Fibroblast of villous mesenchyme (primary cell): ENCODE measurements at places on chromosomes 12 and 14. TPM values are rescaled to one million over a fixed set of nuclear protein-coding genes. Genes with fewer than 3 reads are reported as not detected.
A peak's percentile ranks its signal among the peaks of the same experiment; 100 is the strongest.

KRT6A gene
- not detected in 2 replicates for total RNA-seq

ZDHHC22 gene
- total RNA-seq, result not detected in 2 replicates

KLRG1 gene
- 0.32 and 0.43 TPM in 2 replicates for total RNA-seq

KLRC1 gene
- total RNA-seq, result not detected in 2 replicates

ACVRL1 gene
- total RNA-seq, result 10.8 and 18.0 TPM in 2 replicates

GPR162 gene
- 2.6 and 3.0 TPM in 2 replicates for total RNA-seq

TAC3 gene
- total RNA-seq, result 0.43 TPM in 1 of 2 replicates, not detected in the other

KRT73 gene
- total RNA-seq, result not detected in 2 replicates

MSI1 gene
- not detected in 2 replicates for total RNA-seq

EEA1 gene
- 18.7 and 25.0 TPM in 2 replicates for total RNA-seq

C12orf56 gene
- total RNA-seq, result 0.64 and 0.86 TPM in 2 replicates

GALNT16 gene
- under 0.01 TPM in 2 replicates for total RNA-seq

GRCh38 chr12:113297621-113298471 lies 37.1 kb downstream of the SLC8B1 start:
- no peak for DNase-seq

GRCh38 chr14:38124506-38124905 lies 83.2 kb upstream of the SSTR1 start:
- DNase-seq, result no peak

GRCh38 chr14:64841121-64841651 lies 38.5 kb downstream of the SPTB start:
- peak; percentile 52 for DNase-seq

DNA sequence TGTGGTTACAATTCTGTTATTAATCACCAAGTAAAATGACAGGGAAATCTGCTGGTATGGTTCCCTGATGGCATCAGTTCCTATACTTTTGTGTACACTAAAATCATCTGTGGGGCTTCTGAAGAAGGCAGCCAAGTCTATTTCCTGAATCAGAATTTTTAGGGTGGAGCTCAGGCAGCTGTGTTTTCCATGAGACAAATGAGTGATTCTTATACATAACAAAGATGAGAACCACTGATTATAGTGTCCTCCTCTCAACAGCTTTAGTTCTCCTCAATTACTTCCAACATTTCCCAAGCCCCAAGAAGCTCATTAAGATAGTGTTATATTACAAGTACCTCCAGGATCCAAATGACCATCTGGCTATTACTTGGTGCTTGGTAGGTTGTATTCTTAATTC lies 64.5 kb upstream of the USP44 start:
- no peak for DNase-seq

- no peak for DNase-seq
Observed at GRCh38 chr12:14656846-14657245, 39.6 kb downstream of the GUCY2C start.

DNA sequence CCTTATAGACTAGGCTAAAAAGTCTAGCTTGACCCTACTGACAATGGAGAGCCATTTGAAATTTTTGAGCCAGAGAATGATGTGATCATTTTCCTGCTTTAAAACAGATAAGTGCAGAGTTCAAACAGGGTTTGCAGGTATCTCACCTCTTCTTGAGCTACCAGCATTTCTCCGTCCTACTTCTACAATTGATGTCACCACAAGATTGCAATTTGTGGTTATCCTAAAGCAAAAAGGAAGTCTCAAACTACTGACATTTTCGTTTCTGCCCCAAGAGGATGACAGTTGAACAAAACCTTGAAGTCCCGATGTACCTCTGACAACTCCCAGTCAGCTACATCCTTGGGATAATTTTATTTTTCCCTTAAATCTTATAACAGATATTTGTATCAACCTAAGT lies 86.7 kb downstream of the PTGER2 start:
- no peak for DNase-seq

DNA sequence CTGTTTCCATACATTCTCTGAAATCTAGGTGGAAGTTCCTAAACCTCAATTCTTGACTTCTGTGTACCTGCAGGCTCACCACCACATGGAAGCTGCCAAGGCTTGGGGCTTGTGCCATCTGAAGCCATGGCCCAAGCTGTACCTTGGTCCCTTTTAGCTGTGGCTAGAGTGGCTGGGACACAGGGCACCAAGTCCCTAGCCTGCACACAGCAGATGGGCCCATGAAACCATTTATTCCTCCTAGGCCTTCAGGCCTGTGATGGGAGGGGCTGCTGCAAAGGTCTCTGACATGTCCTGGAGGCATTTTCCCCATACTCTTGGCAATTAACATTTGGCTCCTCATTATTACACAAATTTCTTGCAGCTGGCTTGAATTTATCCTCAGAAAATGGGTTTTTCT lies 40.0 kb upstream of the COCH start:
- DNase-seq, result no peak

- no peak for DNase-seq
Observed at GRCh38 chr12:22653791-22654190, 28.8 kb downstream of the ETNK1 start.

DNA sequence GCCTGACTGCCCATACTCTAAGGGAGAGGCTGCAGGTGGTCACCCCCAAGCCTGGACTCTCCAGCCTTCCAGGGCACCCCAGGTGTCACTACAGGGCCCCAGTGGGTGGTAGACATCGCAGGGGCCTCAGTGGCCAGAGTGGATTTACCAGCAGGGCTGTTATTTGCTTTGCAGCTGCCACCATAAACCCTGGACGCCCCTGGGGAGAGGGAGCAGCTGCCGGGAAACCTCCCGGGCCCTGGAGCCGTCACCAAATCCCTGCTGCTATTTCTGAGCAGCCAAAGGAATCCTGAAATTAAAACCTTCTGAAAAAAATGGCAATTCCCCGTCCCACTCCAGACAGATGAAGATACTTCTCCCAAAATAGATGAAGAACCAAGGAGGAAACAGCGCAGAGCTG lies 13.9 kb downstream of the TMEM119 start:
- peak; percentile 21 for DNase-seq

GRCh38 chr14:105304565-105304964 lies 3.8 kb upstream of the BRF1 start:
- DNase-seq, result no peak

- DNase-seq, result peak; percentile 29
Observed at GRCh38 chr12:80625901-80626300, 81.5 kb upstream of the MYF6 start.

GRCh38 chr12:54054742-54055194 lies 1.1 kb downstream of the HOXC4 start:
- DNase-seq, result no peak

- DNase-seq, result no peak
Observed at GRCh38 chr14:101619484-101619883, 58.2 kb downstream of the DIO3 start.

GRCh38 chr12:47032644-47033043 lies 46.8 kb upstream of the PCED1B start:
- peak; percentile 76 for DNase-seq

- DNase-seq, result no peak
Observed at GRCh38 chr14:63671987-63672386, 30.3 kb upstream of the WDR89 start.

DNA sequence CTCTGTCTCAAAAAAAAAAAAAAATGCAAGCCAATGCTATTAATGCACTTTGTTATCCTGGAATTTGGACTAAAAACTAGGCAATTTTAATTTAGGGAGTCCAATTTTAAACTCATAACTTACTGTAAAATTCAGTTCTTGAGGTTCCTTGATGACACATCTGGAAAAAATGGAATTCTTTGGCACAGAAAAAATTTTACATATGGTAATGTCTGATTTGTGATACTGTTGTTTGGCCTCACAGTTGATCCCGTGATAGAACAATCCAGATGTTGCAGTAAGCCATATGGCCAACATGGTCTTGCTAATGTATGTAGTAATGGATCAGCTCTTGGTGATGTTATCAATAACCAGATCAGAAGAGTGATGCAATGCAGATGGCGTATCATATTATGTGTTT lies 1089.8 kb downstream of the FLRT2 start:
- DNase-seq, result no peak

DNA sequence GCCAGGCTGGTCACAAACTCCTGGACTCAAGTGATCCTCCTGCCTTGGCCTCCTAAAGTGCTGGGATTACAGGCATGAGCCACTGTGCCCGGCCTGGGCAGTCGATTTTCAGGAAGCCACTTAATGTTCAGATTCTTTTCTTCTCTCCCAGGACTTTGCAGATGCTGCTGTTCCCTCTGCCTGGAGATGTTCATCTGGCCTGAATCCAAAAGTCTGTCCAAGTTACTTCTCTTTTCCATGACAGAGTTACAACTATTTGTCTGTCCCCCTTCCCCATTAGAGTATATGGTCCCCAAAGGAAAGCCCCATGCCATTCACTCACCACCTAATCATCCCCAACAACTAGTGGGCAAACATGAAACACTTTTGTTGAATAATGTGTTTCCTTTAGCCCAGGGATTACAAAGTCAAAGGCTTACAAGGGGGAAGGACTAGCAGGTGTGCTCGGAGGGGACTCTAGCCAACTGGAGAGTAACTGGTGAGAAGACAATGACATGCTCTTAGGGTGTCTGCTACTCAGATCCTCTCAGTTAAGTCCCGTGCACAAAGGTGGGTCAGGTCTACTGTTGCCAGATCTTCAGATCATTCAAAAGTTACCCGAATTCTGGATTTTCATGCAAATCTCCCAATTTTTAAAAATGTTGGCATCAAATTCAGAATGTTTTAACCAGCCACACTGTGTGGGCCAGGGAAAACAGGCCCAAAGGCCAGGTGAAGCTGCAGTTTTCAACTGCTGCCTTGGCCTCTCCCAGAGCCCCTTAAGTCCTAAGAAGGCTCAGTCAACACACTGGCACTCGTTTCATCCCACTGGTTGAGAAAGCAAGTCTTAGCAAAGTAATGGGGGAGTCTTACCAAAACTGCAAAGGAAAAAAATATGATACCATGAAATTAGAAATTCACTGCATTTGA lies 29.6 kb downstream of the NUDT4 start:
- DNase-seq, result no peak

DNA sequence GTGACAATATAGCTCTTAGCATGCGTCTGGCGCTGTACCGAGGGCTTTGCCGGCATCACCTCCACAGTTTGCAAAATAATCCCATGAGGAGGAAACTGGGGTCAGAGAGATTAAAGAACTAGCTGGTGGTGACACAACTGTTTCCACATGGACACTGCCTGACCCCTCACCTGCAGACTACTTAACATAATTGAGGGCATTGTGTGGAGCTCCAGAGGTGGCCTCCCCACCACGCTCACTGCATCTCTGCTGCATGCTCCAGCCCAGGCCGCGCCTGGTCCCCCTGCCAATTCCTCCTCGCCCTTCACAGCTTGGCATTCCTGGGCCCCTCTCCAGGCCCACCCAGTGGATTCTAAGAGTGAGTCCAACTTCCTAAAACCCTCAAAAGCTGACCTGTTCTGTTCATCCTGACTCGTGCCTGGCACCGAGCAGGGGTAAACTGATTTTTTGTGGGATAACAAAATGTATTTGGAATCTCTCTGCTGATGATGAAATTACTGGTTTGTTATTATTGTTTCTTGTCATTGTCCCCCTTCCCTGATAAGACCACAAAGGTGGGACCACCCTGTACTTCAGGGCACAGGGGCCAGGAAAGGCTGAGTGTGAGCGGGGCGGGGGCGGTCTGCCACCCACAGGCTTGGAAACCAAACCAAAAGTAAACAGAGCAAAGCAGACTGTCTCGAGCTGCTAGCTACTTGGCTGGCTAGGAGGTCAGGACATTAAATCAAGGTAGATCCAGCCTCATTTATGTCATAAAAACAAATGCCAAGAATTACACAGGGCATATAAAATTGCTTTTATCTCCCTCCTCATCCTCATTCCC lies 40.6 kb downstream of the CHGA start:
- no peak for DNase-seq

GRCh38 chr12:124928095-124928911 lies 13.9 kb upstream of the UBC start:
- DNase-seq, result peak; percentile 82

- peak; percentile 14 for DNase-seq
Observed at GRCh38 chr12:120290609-120291305, 946 bp downstream of the RNU4-2 start.
